ENCODE measurements at places on chromosomes 3 and 15.
A peak's percentile ranks its signal among the peaks of the same experiment; 100 is the strongest.

GRCh38 chr3:170037463-170038433 lies at the start of gene GPR160:
Gene GPR160, plus strand, starts transcription at chr3:170037995. Its CDS starts 45,978 bp downstream, at chr3:170083973.
- DNase-seq = peak; percentile 88

GRCh38 chr3:130661140-130661891 lies 85.3 kb downstream of the PIK3R4 start:
- DNase-seq = no peak

DNA sequence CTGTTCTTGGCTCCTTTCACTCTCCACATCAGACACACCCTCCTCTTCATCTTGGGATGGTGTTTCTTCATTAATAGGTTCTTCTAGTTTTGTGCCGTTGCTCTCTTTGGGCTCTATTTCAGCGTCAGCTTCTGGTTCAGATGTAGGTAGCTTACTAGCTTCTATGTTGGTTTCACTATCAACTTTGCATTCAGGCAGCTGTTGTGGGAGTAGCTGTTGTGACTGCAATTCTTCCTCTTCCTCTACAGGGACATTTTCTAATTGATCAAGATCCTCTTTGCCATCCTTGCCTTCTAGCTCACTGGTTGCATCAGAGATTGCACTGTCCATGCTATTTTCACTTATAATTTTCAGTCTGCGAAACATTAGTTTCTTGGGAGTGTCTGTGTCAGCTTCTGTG lies 80.1 kb downstream of the SETD2 start:
- no peak for DNase-seq

DNA sequence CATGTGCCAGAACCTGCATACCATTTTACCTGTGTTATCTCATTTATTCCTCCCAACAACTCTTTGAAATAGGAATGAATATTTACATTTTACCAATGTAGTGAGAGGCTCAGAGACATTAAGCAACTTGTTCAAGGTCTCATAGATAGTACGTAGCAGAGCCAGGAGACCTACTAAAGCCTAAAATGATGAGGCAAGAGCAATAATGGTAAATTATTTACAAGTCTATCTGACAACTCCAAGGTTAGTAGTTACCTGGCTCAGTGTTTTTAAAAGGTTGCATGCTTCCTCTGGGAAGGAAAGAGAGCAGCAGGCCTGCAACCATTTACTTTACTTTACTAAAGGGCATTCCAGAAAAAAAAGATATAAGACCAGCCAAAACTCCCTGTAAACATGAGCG lies 103.0 kb downstream of the CFAP20DC start:
- no peak for DNase-seq

DNA sequence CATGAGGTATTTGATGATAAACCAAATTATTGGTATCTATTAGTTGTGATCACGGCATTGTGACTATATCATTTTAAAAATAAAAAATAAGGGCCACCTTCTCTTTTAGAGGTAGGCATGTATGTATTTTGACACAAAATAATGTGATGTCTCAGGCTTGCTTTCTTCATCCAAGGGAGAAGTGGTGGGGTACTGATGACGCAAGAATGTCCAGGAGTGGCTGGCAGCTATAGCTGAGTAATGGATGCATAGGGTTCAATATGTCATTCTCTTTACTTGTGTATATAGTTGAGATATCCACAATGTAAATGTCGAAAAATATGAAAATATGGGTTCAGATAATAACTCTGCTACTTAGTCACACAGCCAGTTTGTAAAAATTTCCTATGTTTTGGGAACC lies 46.8 kb upstream of the NSMCE3 start:
- DNase-seq = no peak

DNA sequence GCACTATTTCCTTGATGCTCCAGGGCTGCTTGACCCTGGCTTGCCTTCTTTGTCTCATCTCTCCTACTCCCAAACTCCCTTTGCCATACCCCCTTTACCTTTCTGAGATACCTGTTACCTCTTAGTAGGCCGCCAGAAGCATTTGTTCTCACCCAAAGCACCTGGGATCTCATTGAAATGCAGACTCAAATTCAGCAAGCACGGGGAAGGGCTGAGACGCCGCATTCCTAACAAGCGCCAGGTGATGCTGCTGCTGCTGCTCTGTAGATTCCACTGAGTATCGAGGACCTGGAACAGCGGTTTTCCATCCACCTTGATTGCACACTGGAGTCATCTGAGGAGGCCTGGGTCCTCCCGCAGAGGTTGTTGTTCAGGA lies 91.8 kb downstream of the TMEM266 start:
- DNase-seq = no peak

DNA sequence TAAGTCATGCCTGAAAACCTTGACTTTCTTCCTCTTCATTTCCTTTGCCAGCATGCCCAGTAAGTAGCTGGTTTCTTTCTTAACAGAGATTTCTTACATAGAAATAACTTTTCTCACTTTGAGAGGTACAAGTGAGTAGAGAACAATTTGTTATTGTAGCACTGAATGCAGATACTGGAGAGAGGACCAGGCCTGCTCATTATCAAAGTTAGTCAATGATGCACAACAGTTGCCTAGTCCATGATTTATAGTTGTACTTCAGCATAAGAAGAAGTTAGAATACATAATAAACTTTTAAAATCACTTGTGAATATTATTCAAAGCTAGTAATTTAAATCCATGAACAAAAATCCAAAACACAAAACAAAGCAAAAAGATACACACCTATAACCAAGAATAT lies 213.0 kb downstream of the PCCB start:
- DNase-seq = no peak

DNA sequence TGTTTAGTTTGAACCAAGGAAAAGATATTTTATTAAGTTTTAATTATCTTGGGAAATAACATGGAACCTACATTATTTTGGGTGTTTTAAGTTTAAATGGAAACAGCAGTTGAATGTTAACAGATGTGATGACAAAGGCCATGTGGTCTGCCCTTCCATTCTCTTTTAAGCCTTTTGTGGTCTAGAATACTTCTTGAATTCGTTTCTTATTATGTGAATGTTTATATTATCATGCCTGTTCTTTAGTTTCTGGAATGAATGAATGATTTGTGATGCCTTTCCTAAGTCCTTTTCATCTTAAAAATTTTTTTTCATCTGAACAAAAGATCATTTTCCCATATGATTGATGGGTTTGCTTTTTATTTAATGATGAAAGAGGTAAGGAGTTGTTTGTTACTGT lies 44.6 kb downstream of the SNRK start:
- no peak for DNase-seq

GRCh38 chr3:150064971-150065370 lies 94.3 kb upstream of the PFN2 start:
- no peak for DNase-seq

DNA sequence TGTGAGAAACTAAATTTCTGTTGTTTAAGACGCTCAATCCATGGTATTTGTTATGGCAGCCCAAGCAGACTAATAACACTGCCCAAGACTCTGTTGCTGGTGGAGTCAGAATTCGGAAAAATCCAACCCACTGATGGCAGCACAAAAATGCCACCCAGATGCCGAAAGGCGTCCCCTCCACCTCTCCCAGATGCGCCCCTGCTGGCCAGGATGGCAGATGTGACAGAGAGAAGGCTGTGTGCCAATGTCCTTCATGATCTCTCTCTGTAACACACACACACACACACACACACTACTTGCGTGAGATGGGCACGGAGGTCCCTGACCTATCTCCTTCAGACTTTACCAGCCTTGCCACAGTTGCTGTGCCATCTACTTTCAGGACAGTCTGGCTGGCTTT lies 10.9 kb upstream of the LYSMD4 start:
- DNase-seq = no peak

DNA sequence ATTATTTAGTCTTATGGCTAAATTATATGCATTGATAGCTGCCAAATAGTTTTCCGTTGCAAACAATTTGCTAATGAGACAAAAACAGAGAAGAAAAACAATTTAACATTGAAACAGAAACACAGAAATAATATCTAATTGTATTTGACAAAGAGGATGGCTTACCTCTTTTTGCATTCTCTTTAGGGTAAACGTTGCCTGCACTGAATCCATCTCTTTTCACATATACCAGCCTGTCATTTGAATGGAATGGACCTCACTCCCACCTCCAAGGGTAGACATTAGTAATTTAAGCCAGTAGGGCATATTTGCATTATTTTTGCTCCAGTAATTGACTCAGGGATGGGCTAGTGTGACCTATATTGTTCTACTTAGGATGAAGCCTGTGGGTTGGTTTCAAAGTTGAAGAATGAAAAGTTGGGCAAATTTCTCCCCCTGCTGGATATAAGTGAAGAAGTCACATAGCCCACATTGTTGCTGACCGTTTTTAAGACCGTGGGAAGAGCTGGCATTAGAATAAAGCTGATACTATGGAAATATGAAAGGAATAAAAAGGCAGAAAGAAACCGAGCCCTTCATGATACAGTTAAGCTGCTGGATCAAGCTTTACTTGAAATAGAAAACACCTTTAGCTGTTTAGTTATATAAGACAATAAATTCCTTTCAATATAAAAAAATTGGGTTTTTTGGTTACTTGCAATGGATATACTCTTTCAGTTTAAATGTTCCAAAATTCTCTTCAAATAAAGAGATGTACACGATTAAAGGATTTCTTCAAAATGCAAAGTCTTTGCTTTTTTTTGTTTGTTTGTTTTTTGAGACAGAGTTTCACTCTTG lies 26.9 kb downstream of the PIERCE2 start:
- no peak for DNase-seq

- no peak for DNase-seq
Measured at GRCh38 chr3:138241676-138242075, 54.6 kb downstream of the ARMC8 start.

DNA sequence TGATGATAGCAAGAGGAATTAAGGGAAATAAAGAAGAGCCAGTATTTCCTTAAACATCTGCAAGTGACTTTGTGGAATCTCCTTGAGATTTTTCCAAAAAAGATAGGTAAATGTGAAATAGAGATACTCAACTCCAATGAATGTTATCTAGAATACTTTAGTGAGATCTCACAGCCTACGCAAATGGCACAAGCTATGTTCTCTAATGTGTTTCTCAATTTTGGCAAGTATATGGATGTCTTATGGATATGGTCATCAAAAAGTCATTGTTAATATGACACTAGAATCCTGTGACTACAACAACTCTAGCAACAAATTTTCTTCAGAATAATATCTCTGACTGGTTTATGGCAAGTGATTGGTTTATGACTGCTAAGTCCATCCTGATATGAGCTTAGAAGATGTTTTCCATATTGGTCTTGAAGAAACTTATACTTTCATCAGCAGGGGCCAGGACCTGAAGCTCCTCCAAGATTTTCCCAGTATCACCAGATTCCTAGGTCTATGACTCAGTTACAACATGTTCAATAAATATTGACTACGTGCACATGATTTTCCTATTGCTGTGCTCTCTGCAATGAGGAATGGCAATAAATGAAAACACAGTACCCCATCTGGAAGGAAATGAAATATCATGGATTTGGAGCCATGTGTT lies 170.9 kb upstream of the THBS1 start:
- no peak for DNase-seq

DNA sequence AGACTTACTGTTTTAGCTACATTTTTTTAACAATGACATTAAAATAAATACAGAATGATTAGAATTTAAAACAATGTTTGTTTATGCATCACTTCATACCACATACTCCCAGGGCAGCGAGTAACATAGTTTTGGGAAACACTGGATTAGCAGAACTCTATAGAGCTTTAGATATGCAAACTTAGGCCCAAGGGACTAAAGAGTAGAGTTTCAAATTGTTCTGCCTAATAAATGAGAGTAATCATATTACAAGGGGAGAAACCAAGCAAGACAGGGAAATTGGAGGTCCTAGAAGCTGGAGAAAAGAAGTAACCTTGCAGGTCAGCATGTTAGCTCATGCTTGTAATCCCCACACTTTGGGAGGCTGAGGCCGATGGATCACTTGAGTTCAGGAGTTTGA lies 3.6 kb upstream of the DAZL start:
- no peak for DNase-seq

- no peak for DNase-seq
Measured at GRCh38 chr3:127036209-127037020, 53.5 kb downstream of the PLXNA1 start.

- DNase-seq = no peak
Measured at GRCh38 chr3:125062904-125063618, 7.3 kb upstream of the HEG1 start.

GRCh38 chr15:69557707-69558409 lies 105.2 kb downstream of the RPLP1 start:
- no peak for DNase-seq

DNA sequence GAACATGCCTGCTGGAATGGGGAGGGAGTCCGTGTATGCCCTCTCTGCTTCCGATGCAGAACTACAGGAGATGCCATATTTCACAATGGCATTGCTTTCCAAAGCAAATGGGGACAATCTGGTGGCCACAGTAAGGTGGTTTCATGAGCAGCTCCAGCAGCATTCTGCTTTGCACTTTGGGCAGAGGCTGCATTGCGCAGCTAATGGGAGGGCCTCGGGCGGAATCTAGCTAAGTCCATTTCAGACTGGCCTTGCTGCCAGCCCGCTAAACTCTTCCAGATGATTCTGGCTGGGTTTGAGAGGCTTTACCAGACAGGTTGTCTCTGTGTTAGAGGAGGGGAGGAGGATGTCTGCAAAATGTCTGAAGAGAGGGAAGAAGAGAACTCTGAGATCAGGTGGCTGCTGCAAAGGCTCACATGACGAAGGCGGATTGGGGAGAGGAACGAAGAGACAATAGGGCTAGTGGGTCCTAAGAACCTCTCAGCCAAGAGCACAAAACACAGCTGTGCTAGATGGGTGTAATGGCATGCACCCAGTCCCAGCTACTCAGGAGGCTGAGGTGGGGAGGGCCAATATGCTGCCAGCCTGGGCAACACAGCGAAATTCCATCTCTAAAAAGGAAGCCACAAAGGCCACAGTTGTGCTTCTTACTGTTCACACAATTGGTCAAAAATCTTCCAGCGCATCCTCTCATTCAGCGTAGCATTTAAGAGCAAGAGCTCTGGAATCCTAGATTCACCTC lies 63.7 kb downstream of the BDH1 start:
- no peak for DNase-seq

DNA sequence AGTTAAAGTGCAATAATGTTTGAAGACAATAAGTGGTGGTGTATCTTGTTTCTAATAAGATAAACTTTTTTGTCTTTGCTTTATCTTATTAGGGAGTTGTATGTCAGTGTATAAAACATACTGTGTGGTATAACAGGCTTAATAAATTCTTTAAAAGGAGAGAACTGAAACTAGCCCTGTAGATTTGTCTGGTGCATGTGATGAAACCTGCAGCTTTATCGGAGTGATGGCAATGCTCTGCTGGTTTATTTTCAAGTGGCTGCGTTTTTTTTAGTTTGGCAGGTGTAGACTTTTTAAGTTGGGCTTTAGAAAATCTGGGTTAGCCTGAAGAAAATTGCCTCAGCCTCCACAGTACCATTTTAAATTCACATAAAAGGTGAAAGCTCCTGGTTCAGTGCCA lies 2.7 kb downstream of the RPL15 start:
- DNase-seq = no peak
